Breast epithelium (tissue), 4 donors: ENCODE measurements at places on chromosomes 11 and 22.

- no peak for DNase-seq
- H3K36me3 ChIP-seq: no peaks in the 10 kb centered on the region
These were observed 200.7 kb upstream of the NCAM1 start for GRCh38 chr11:112760396-112761059.

DNA sequence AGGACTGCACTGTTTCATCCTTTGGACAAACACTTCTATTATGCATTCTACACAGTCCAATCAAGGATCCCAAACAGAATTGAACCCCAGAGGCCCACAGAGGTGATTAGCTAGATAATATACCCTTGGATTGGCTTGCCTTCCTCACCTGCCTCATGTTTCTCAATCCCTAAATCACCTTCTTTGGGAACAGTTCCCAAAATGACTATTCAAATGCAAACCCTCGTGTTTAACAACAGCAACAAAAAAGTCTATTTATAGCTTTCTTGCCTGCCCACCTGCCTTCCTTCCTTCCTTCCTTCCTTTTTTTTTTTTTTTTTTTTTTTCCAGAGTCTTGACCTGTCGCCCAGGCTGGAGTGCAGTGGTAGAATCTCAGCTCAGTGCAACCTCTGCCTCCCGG, 180.0 kb downstream of the CNTN5 start:
- DNase-seq: no peak
- H3K4me3 ChIP-seq: no peak overlapping the region
- no peaks in the 10 kb centered on the region for H3K27me3 ChIP-seq

GRCh38 chr11:48154151-48154550, 62.5 kb upstream of the OR4B1 start:
- H3K36me3 ChIP-seq: no peaks in the 10 kb centered on the region
- no peak for DNase-seq
- H3K27me3 ChIP-seq: no peaks in the 10 kb centered on the region
- H3K4me3 ChIP-seq: no peak overlapping the region
- no peak overlapping the region for H3K27ac ChIP-seq

GRCh38 chr11:25734591-25735211, 597.2 kb upstream of the ANO3 start:
- H3K4me1 ChIP-seq: no peaks in the 10 kb centered on the region
- no peak for DNase-seq
- no peaks in the 10 kb centered on the region for H3K36me3 ChIP-seq
- H3K27me3 ChIP-seq: no peaks in the 10 kb centered on the region
- no peak overlapping the region for H3K27ac ChIP-seq

DNA sequence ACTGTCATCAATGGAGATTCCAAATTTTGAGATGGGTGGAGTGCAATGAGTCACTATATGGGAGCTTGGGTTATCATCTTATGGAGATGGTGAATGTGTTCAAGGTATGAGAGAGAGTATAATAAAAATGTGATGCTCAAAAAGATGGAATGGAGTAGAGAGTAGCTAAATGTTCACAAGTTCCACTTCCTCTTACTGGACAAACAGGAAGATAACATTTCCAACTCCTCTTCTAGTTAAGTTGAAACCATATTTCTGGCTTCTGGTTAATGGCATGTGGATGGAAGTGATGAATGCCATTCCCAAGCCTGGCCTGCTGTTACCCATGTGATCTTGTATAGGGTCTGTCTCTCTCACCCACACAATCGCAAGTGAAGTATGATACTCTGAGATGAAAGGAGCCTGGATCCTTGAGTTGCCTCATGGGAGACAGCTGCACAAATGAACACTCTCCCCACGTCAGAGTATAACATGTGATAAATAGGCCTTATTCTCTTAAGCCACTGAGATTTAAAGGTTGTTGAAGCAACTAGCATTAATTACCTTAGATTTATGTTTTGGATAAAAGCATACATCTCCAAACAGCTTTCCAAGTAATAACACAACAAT, 111.0 kb downstream of the RAB38 start:
- no peaks in the 10 kb centered on the region for H3K4me1 ChIP-seq
- H3K27ac ChIP-seq: no peak overlapping the region
- no peaks in the 10 kb centered on the region for H3K27me3 ChIP-seq
- DNase-seq: no peak
- H3K4me3 ChIP-seq: no peak overlapping the region
- H3K36me3 ChIP-seq: no peaks in the 10 kb centered on the region

DNA sequence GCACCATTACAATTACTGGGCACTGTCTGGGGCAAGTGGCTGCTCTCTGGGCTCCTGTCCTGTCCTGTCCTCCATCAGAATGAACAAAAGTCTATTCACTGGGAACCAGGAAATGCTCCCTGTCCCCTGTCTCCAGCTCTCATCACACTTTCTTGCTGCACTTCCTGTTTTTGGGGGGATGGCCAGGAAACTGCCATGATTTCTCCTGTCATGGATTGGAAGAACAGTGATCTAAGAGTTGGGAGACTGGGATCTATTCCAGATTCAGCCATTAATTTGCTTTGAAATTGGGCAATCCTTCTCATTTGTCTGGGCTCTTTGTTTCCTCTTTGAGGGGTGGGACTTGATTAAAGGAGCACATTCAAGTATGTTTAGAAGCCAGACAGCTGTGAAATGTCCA, 61.4 kb upstream of the KIRREL3 start:
- DNase-seq: no peak
- no peak overlapping the region for H3K27ac ChIP-seq
- H3K4me3 ChIP-seq: no peak overlapping the region

GRCh38 chr22:36435516-36436415, 45.7 kb downstream of the TXN2 start:
- DNase-seq: peak; percentile 71
- H3K4me1 ChIP-seq: peaks cover 10% of the 10 kb centered on the region
- peak overlapping the region; percentile 86 for H3K27ac ChIP-seq
- peak overlapping the region; percentile 11 for H3K4me3 ChIP-seq
- H3K36me3 ChIP-seq: no peaks in the 10 kb centered on the region
